Activated CD8-positive, alpha-beta T cell treated with anti-CD3 and anti-CD28 coated beads for 36 hours (primary cell): ENCODE measurements at places on chromosomes 4 and X.

GRCh38 chr4:119537586-119537985, 91.0 kb downstream of the PDE5A start:
- H3K36me3 ChIP-seq = peaks cover 13% of the 10 kb centered on the region
- H3K4me1 ChIP-seq = no peaks in the 10 kb centered on the region
- DNase-seq = no peak
- no peaks in the 10 kb centered on the region for H3K27me3 ChIP-seq
- no peak overlapping the region for H3K27ac ChIP-seq

DNA sequence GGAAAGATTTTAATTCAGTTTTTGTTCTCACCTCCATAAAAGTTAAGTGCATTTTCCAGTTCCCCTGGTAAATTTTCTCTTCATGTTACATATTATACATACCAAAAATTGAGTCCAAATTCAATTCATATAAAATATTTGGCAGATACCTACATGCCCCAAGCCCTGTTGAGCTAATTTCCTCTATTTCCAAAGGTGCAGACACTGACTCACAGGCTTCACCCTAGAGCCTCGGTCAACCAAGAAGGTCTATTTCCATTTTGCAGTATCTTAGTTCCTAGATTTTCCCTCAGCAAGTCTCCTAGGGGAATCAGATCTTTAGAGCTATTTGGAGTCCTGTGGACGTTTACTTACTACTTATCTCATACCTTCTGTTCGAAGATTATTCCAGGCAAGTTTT, 174.4 kb downstream of the TSPAN5 start:
- H3K27me3 ChIP-seq = no peaks in the 10 kb centered on the region
- H3K36me3 ChIP-seq = peaks cover 28% of the 10 kb centered on the region
- H3K27ac ChIP-seq = peak overlapping the region; percentile 98
- DNase-seq = no peak
- H3K4me1 ChIP-seq = peaks cover 73% of the 10 kb centered on the region

DNA sequence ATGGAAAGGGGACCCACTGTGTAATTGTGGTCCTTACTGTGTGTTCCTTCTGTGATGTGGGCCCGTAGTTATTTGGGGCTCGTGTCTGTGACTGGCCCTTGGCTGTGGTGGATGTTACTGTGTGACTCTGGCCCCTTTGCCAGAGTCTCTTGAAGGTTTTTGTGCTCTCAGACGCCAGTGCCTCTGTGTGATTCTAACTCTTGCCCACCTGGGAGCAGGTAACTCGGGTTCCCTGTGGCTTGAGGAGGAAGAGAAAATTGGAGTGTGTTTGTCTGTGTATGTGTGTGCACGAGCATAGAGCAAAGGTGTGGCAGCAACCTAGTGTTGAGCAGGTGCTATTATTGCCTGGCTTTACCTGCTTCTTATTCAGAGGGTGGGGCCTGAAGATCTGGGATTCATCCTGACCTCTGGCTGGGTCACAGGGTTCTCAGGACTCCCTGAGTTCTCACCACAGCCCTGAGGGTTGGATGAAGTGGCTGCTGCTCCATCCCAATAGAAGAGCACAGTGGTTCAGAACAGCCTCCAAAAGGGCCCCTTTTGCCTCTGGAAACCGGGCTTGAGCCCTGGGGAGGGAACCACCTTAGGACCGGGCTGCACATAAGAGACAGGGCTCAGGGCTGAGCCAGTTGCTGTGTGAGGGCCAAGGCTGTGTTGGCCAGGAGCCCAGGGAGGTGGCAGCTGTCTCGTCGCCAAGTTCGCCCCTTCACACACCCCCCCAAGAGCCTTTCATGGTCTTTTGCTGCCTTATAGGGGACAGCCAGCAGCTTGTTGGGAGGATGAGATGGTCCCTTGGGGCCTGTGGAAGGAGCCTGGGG, 1.3 kb downstream of the RBM10 start:
- peak overlapping the region; percentile 99 for H3K27ac ChIP-seq
- H3K4me1 ChIP-seq = peaks cover 31% of the 10 kb centered on the region
- peaks cover 39% of the 10 kb centered on the region for H3K36me3 ChIP-seq
- H3K27me3 ChIP-seq = no peaks in the 10 kb centered on the region
- no peak for DNase-seq
- peak overlapping the region; percentile 95 for H3K4me3 ChIP-seq

DNA sequence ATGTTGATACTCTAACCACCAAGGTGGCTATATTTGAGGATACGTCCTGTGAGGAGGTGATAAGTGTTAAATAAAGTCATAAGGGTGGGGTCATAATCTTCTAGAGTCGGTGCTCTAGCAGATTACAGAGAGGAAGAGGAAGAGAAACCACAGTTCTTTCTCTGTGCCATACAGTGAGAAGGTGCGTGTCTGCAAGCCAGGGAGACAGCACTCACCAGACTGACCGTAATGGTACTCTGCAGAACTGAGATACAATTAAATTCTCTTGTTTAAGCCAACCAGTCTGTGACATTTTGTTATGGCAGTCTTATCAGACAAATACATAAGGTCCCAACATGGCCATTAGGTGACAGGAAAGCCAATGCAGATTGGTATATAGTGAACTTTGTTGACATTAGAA, 480.9 kb upstream of the IGFBP7 start:
- H3K27ac ChIP-seq = no peak overlapping the region
- H3K4me3 ChIP-seq = no peak overlapping the region
- no peak for DNase-seq
- no peaks in the 10 kb centered on the region for H3K36me3 ChIP-seq

DNA sequence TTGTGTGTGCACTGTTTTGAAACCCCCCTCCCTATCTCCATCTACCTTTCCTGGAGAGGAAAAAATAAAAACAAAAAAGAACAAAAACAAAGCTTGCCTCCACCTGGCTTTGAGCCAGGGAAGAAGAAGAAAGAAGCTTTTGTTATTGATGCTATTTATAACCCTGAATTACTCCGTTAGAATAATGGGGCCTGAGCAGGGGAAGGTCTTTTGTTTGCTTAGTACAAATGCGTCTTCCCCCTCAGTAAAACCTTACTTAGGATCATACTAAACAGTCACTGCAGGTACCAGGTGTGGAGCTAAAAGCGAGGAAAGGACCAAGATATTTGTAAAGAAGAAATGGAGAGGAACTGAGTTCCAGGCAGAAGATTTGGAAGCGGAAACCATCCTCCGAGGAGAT, 352.1 kb downstream of the KCNIP4 start:
- no peak overlapping the region for H3K4me3 ChIP-seq
- no peak overlapping the region for H3K27ac ChIP-seq
- H3K36me3 ChIP-seq = no peaks in the 10 kb centered on the region
- no peak for DNase-seq

DNA sequence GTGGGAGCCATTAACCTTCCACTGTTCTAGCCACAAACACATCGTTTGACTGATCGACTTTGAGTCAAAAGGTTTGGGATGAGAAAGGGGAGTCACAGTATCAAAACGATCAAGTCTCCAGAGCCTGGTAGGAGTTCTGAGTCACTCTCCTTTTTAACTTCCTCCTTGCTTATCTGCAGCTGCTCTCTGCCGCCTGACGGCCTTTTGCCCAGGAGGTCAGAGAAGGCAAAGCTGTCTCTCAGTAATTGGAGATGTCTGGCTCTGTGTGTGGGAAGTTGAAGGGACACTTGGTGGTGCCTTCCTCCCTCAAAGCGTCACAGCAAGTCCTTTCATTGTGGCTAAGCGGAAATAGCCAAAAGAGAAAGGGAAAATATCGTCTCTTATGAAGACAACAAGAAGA, 63.1 kb downstream of the ANOS1 start:
- no peak for DNase-seq

GRCh38 chr4:61994036-61994435, 793.9 kb downstream of the ADGRL3 start:
- no peaks in the 10 kb centered on the region for H3K36me3 ChIP-seq
- H3K27ac ChIP-seq = no peak overlapping the region
- H3K27me3 ChIP-seq = no peaks in the 10 kb centered on the region
- H3K4me1 ChIP-seq = no peaks in the 10 kb centered on the region
- H3K4me3 ChIP-seq = no peak overlapping the region

DNA sequence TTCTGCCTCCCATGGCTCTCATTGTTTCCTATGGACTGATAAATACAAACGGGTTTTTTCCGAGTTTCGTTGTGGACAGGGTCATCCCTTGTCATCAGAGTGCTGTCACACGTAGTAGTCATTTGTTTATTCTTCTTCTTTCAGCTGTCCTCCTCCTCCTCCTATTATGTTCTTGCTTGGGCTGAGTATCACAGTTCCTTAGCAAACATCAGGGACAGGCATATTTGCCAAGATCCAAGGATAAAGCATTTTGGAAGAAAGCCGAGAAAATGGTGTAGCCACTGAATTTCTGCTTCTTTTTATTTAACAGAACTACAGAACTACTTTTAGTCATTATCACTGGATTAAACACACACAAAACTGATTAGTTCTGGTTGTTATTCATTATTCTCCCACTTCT, 167.9 kb downstream of the MAML3 start:
- H3K27ac ChIP-seq = no peak overlapping the region
- H3K4me3 ChIP-seq = no peak overlapping the region
- H3K4me1 ChIP-seq = peaks cover 12% of the 10 kb centered on the region
- H3K36me3 ChIP-seq = no peaks in the 10 kb centered on the region

GRCh38 chrX:40177942-40178715, 80.4 kb upstream of the BCOR start:
- peak overlapping the region; percentile 83 for H3K4me3 ChIP-seq
- H3K27ac ChIP-seq = peak overlapping the region; percentile 97
- no peaks in the 10 kb centered on the region for H3K27me3 ChIP-seq
- H3K36me3 ChIP-seq = peaks cover 5% of the 10 kb centered on the region
- peaks cover 15% of the 10 kb centered on the region for H3K4me1 ChIP-seq
- DNase-seq = no peak

DNA sequence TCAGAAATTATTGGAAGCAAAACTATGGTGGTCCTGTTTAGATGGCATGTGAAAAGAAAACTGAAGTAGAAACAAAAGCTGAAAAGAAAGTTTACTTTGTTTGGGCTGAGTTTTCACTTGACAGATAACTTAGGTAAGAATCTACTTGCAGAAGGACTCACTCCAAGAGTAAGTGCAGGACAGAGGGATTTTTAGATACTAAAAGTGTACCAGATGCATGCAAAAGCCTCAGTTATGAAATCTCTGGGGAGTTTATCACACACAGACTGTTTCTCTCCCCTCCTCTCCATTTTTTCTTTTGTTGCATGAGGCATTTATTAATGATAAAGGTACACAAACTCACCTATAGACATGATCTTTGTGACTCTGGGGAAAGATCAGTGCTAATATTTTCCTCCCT, 127.5 kb upstream of the GIMD1 start:
- H3K4me3 ChIP-seq = no peak overlapping the region
- no peak overlapping the region for H3K27ac ChIP-seq
